Gastroesophageal sphincter (tissue), 4 donors: ENCODE measurements at places on chromosomes 2 and 18.

- ATAC-seq, result no peak
Observed at GRCh38 chr2:29174937-29175336, 59.7 kb downstream of the CLIP4 start.

DNA sequence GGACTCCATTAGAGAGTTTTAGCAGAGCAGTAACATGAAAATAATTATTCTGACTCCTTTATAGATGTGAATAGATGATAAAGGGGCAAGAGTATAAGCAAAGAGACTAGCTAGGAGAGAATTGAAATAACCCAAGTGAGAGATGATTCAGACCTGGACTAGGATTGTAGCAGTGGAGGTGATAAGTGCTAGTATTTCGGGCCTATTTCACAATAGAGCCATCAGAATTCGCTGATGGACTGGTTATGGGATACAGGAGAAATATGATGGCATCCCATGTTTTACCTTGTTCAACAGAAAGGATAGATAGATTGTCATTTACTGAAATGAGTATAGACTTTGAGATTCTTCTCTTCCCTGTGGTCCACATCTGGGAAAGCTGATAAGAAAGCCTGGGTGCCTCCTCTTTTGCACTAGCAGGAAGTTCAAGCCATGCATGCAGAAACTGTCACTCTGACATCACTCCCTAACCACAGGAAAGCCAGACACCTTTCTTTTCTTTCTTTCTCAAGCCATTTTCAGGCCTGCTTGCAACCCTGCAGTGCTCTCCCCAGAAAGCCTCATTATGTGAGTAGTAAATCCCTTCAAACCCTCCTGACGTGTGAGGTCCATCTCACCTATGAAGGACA is 25.3 kb downstream of the DYNAP start:
- no peak for ATAC-seq

DNA sequence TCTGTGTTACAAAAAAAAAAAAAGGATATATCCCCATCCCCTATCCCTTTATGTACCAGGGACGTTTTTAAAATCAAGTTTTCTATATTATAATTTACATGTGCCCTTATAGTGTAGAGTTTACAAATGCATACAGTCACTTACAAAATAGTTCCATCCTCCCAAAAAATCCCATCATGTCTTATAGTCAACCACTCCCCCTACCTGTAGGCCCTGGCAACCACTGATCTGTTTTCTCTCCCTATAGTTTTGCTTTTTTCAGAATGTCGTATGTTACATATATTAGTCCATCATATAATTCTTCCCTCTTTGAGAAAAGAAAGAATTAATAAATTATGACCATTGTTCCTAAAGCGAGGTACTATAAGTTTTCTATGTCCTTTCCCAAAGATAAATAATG is 17.8 kb downstream of the CFAP210 start:
- no peak for ATAC-seq

DNA sequence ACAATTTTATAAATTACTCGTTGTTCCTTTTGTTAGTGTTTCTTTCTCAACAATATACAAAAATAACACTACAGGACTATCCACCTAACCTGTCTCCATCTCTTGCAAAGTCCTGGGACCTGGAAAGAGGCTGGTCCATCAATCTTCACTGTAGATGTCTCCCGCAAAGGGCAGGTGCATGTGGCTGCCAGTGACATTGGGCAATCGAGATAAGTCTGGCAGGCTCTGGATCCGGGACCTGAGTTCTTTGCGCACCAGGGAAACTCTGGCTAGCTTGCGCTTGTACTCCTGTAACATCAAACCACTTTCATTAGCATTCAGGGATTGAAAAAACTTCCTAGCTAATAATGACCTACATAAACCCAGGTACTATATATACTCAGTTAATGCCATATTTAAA is 20.5 kb downstream of the RMP24 start:
- ATAC-seq, result no peak

GRCh38 chr18:74084184-74084855 is 63.3 kb downstream of the FBXO15 start:
- ATAC-seq, result no peak

DNA sequence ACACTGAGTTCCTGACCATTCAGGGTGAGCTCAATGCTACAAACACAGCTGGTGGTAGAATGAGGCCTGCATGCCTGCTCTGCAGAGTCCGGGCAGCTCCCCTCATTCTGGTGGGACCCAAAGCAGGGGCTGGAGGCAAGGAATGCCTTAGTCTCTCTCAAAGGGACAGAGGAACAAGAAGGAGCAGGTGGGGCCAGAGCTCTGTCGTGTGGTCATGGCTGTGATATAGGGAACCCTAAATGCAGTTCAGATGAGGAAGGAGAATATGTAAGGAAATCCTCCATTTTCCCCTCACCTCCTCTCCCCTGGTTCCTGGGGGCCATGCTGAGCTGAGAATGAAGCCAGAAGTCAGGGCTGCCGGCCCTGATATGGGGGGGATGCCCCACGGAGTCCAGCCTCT is 334.3 kb downstream of the CYP26B1 start:
- ATAC-seq, result no peak

DNA sequence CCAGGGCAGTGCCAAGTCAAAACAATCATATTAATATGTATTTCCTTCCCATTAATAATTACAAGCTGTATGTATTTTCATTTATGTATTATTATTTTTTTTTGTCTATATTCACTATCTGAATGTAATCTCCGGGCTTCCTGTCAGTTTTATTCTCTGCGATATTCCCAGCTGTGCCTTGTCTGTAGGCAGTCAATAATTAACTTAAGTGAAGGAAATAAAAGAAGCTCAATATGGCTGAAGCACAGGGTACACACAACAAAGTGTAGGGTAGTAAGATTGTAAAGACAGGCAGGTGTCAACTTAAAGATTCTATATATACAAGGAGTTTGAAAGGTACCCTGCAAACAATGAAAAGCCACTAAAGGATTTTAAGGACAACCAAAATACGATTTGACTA is 122.9 kb downstream of the ROCK1 start:
- ATAC-seq, result no peak

DNA sequence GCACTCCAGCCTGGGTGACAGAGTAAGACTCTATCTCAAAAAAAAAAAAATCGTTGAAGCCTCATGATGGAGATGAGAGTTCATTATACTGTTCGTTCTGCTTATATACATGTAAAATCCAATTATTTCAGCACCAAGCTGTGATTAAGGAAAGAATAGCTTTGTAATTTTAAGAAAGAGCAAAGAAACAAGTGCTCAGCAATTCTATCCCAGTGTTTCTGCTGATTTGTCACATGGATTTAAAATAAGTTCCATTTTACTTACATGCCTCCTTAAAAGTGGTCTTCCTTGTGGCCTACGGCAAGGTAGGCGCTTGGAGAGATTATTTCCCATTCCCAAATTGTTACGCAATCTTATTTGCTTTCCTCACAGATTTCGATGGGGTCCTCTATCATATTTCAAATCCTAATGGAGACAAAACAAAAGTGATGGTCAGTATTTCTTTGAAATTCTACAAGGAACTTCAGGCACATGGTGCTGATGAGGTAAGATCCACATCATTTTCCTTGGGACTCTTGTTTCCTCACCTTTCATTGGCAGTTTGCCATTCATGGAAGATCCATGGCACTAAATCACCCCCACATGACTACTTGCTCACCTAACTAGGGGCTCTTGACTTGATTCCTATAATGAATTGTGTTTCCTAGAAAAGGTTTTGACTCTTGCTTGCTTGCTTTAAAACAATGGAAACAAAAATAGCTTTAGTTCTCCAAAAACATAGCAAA is 11.5 kb downstream of the ARPC2 start:
- ATAC-seq, result no peak

DNA sequence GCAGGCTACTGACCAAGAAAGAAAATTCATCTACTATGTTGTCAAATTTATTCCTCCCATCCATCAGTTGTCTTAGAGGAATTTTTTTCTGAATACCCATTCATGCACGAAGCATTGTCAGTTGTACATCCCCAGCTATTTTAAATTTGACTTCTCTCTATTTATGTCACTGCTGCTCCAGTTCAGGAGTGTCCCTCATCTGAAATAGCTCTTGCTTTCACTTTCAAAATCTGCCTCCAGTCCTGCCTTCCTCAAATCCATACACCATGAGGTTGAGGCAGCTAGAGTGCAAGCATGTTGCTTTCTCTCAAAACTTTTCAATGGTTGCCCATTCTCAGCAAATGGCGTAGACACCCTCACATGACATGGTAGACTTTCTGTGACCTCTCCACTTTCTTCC is 335.4 kb upstream of the CDH2 start:
- ATAC-seq, result no peak

DNA sequence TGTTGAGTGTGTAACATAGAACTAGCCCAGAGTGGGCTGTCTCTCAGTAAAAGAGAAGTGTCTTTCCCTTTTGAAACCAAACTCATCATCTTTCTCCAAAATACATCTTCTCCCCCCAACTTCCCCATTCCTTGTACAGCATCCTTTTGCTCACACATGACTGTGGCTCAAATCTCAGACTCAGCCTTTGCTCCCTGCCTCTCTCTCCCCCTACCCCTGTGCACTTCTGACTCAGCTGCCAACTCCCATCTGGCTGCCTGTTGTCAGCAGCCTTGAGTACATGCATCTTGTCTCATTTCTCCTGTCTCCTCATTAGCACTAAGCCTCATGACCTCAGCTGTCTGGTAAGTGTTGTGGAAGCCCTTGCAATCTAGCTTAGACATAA is 18.1 kb upstream of the MGAT4A start:
- peak; percentile 77 for ATAC-seq

- no peak for ATAC-seq
Observed at GRCh38 chr2:162967147-162967546, 128.6 kb upstream of the KCNH7 start.

DNA sequence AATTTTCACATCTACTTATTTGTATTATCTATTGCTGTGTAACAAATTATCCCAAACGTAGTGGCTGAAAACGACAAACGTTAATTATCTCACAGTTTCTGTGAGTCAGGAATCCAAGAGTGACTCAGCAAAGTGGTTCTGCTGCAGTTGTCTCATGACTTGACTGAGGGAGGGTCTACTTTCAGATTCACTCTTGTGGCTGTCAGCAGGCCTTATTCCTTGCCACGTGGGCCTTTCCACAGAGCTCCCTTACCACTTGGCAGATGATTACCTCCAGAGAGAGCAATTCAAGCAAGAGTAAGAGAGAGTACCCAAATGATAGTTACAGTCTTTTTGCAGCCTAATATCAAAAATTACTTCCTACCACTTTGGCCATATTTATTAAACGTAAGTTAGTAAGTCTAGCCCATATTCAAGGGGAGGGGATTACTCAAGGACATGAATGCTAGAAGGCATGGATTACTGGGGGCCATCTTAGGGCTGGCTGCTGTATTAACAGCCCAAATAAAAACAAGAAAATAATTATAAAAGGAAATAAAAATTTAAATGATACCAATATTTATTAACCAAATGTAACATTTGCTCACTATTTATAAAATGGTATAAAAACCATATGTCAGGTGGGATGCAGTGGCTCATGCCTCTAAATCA is 48.7 kb upstream of the NBEAL1 start:
- no peak for ATAC-seq

DNA sequence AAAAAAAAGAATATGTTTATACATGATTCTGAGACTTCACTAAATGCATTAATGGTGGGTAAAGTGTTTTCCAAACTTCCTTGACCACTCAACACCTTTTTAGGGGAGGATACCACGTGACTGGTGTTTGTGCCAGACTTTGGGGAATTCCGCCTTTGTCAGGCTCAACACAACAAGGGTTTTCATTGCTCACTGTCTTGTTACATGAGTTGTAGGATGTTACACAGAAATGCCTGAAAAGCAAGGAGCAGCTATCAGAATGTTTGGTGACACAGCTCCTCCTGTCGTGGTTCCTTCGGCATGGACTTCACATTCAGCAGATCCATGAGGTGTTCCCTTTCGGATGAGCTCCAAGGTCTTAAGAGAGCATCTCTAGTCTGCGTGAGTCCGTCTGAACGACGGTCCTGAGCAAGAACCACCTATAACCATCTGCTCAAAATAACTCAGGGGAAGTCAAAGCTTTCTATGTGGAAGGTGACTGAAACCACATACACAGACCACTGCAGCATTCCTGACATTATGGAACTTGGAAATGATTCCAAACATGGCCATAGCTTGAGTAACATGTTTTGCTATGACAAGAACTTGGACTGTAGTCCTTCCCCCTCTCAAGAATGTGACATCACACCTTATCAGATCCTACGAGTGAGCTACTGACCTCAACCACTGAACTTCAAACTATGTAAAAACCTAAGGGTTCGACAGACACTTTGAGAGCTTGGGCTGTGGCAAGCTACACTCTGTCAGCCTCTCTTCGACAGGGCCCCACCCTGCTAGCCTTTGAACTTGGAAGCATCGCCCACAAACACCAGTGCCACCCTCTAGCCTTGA is 57.5 kb downstream of the MCFD2 start:
- no peak for ATAC-seq

DNA sequence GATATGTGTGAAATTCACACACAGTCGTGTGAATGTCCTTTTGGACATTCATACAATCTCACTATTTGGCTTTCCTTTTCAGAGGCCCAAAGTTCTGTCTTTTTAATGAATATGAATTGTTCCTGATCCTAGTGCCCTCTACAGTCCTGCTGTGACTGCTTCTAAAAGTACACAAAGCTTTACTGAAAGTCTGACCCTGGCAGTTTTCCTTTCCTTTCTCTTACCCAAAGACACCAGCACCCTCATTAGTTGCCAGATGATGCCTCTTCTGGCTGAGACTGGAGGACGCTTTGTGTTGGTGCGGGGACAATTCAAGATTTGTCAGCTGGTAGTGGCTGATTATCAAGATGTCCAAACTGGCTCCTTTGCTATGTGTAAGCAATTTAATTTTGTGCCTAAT is 81.8 kb upstream of the CDCA7 start:
- ATAC-seq, result no peak

DNA sequence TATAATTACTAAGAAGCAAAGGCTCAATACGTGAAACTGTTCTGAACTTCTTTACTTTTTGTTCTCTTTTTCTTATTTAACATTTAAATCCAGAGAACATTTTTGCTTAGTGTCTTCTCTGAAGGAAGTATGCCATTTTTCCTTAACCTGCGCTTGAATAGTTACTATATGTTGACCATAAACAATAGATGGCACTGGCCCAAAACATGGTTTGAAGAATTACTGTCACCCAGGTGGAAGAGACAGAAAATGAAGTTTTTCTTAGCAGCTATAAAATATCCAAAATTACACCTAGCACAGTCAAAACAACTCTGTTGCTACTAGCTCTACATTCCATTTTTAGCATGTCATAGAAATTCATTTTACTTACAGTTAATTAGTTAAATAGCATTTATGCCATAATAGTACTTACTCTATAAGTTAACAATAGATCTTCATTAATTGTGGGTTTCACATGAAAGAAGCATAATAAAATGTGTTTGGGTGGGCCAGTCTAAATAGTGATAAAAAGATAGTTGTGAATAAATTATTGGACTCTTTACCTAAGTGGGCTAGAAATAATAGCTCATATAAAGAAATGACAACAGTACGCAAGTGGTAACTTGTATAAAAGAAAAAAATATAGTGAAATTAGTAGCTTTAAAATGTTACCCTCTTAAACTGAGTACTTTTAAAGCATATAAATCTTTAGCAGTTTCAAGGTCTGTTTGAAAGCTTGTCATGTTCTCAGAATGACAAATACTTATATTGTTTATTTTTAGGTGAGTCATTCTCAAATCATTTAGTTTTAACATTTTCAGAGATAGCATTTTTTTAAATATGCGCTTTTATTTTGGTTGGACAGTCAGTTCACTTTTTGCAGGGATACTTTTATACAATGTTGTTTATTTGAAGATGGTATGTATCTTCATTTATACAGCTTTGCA is 3.7 kb downstream of the ETAA1 start:
- ATAC-seq, result no peak
